ENCODE measurements at places on chromosomes 13 and 19.

DNA sequence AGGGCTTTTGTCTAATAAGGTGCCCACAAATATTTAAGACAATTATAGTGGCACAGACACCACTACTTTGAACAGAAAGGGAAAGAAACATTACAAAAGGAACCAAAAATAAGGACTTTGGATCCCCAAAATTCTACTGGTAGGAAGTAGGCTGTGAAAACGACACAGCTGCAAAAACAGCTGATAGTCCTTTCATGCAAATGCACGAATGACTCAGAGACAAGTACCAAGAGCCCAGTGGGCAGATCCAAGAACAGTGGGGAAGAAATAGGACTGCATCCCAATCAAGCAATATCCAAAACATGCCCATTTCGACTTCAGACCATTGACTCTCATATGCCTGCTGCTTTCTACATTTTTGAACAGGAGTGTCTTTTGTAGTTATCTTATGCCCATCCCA lies 269.4 kb upstream of the NBEA start:
- no peak for DNase-seq

GRCh38 chr19:48961051-48961649 lies 4.0 kb upstream of the FTL start:
- DNase-seq: no peak

DNA sequence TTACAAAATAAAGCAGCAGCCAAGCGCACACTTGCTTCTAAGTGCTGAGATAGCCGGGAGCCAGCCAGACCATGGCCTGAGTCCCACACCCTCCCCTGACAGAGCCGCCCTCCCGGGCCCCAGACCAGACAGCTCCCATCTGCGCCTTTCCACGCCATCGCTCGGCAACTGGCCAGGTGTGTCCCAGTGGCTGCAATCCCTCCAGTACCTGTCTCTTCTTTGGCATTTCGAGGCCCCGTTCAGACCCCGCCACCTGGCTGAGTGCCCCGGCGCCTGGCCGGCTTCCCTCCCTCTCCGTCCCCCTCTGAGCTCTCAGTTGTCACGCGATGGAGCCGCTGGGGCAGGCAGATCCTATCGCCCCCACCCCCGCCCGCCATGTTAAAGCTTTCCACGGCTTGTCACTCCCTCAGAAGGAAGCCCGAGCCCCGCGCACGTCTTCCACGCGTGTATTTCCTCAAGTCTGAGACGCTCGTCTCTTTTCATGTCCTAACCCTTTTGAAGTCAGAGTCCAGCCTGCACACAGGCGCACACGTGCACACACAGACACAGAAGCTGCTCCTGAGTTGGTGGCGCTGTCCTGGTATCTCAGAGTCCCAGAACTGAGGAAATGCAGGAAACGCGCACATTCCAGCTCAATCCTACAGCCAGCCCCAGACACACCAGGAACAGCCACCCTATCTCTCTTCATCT lies 7.9 kb downstream of the MLLT1 start:
- peak; percentile 72 for DNase-seq

DNA sequence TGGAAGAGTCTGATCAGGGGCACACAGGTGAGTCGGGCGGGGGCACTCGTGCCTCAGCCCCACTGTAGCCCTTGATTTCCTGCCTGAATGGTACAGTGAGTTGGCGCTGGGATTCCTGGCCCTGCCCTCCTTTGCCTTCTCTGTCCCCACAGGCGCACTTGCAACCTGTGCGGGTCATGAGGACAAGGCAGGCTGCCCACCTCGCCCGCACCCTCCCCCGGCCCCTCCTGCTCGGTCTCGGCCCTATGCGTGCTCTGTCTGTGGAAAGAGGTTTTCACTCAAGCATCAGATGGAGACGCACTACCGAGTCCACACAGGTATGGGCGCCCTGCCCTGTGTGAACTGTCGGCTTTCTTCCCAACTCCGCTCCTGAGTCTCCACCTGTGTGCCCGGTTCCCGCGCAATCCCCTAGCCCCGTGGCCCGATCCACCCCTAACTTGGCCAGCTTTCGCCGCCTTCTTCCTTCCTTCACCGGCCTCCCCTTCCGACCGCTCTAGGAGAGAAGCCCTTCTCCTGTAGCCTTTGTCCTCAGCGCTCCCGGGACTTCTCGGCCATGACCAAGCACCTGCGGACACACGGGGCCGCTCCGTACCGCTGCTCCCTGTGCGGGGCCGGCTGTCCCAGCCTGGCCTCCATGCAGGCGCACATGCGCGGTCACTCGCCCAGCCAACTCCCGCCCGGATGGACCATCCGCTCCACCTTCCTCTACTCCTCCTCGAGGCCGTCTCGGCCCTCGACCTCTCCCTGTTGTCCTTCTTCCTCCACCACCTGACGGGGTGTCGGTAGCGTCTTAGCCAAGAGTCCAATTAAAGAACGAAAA lies 1.6 kb upstream of the KMT2B start:
- DNase-seq: no peak

Data from urinary bladder (tissue), 4 donors.